ENCODE measurements at places on chromosomes 3 and 15. TPM values are rescaled to one million over a fixed set of nuclear protein-coding genes. Genes with fewer than 3 reads are reported as not detected.

- DNase-seq, result no peak
Measured at GRCh38 chr3:187736418-187736871, 8.8 kb downstream of the BCL6 start.

DNA sequence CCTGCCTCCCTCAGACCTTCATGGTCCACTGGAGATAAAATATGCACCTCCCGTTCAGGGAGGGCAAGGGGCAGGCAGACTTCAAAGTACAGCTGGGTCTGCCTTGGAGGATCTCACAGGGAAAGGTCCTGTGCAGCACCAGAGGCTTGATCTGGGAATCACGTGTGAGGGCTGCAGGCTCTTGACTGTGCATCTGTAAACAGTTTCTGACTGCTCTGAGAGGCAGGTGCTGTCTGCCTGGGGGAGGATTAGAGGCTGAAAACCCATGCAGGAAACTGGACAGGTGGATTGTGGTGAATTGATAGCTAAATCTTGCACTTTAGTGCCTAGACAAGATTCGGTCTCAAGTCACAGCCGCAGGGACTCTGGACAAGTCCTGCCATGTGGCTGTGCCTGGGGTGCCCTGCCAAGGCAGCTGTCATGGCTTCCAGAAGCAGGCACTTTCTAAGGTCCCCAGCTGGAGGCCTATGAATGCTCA is 239.3 kb downstream of the EPHB1 start:
- DNase-seq, result no peak

DNA sequence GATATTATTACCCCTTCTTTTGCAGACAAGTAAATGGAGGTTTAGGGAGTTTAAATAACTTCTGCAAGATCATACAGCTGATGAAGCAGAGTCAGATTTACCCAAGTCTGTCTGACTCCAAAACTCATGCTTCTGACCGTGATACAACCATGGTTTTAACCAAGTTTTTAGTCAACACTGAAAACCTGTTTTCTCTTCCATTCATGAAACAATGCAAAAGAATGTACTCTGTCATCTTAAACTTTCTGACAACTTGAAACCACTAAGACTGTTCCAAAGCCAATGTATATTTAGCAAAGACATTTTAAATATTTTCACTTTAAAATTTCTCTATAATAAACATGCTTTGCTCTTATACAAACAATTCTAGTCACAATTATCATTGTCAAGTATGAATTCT is 77.0 kb upstream of the RBMS3 start:
- no peak for DNase-seq

DNA sequence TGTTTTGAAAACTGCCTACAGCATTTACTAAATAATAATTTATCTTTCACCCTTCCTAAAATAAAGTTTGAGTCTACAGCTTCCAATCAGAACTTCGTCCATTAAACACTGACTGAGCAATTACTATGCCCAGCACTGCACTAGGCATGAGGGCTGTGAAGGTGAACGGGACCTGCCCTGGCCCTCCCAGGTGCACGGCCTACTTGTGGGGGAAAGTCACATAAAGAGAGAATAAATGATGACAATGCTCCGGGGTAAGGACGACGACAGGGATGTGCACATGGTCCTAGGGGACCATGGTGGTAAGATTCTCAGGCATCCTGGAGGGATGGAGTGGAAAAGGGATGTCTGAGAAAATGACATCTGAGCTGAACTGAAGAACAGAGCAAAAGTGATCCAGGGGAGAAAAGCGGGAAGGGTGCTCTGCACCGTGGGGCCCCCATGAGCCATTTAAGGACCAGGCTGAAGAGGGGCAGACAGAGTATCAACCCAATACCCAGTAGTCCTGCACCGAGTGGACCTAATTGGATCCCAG is 11.5 kb downstream of the PLA2G4F start:
- no peak for DNase-seq

GRCh38 chr15:57550640-57551039 is 41.1 kb upstream of the MYZAP start:
- no peak for DNase-seq

TRH gene
- total RNA-seq, result not detected

- peak; percentile 7 for DNase-seq
Measured at GRCh38 chr15:101003081-101003480, 83.9 kb downstream of the LRRK1 start.

DNA sequence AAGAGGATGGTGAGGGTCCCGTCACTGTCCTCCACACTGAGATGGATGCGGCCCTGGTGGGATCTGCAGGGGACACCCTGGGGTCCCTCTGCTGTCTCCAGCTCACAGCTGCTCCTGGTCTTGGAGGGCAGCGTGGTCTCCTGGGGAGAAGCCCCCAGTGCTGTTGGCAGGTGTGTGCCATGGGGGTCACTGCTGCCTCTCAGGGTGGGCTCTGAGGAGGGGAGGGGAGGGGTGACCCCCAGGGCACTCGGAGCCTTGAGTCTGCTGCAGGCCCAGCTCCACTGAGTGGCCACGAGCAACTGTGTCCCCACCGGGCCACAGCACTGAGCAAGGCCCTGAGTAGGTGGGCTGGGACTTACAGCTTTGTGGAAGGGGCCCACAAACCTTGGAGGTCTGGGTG is 34.7 kb downstream of the KLHL25 start:
- DNase-seq, result no peak

DNA sequence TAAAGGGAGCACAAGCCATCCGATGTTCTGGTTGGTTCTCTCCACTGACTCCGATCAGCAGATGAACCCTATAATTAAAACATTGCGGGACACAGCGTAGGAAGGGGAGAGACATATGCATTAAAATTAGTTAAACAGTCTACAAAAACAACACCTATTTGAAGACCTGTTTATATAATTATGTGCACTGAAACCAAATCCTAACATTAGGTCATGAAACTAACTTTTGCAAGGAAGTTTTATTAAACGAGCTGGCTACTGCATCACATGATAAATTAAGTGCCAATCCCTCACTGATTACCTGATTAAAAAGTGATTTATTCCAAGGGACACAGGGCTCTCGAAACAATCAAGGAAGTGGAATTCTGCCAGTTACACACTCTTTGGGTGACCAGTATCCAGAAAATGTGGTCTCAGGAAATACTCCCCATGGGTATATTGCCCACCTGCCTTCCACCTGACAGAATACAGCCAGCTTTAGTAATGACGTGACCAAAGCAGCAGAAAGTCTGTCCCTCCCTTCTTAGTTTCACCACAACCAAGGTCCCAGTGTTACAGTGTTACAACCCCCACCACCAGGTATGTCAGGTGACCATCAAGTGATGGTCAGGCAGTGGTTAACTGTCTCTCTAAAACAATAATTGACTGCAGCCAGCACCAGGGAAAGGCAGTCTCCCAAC is 69.5 kb downstream of the HERC1 start:
- DNase-seq, result no peak

DNA sequence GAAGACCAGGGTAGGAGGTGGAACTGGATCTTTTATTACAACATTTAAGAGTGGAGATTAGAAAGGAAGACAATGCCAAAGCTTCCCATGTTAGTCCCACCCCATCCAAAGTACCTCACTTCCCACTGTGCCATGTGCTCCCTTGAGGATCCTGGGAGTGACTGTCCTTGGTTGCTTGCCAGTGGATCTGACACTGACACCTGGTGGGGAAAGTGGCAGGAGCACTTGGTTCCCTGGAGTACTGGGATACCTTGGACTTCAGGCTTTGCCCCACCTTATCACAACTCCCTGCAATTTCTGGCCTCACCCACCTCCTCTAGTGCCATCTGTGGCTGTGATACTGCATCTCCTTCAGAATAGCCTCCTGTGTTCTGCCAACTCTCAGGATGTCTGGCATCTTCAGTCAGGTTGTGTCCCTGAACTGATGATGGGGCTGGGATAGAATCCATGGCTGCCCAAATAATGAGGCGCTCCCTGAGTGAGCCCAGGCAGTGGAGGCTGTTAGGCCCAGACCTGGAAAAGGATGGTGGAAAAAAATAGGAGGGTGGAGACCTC is 1.3 kb downstream of the ELL3 start:
- no peak for DNase-seq

GRCh38 chr3:196537319-196537984 is 22.3 kb upstream of the SMCO1 start:
- DNase-seq, result no peak

ARIH2 gene
- 82.5 TPM for total RNA-seq

DNA sequence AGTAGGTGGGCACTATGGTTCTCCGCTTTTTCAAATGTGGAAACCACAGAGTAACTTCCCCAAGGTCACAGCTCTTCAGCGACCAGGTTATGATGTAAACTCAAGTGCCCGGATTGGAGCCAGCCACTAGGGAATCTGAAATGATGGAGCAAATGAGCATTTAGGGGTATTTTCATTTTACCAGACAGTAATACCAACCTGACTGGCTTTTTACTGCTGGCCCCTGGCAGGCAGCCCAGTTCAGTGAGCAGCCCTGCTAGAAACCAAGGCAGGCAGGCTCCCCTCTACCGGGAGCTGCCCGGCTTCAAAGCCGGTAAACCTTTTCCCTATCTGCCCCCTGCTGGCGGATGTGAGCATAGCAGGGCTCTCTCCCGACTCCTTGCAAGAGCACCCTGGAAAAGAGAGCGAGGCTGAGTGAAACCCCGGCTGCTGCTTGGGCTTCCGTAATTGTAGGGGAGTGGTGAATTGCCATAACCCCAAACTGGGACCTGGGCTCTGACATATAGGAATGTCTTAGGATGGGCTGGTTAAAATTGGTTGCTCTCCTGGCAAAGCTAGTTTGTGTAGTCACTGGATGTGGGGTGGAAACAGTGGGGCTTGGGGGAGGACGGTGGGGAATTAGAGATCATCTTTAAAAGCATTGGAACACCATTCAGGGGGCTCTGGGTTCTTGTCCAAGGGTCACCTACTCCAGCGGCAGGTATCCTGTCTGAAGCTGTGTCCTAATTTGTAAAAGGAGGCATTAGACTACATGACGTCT is 98.0 kb upstream of the TNFAIP8L3 start:
- peak; percentile 95 for DNase-seq

DNA sequence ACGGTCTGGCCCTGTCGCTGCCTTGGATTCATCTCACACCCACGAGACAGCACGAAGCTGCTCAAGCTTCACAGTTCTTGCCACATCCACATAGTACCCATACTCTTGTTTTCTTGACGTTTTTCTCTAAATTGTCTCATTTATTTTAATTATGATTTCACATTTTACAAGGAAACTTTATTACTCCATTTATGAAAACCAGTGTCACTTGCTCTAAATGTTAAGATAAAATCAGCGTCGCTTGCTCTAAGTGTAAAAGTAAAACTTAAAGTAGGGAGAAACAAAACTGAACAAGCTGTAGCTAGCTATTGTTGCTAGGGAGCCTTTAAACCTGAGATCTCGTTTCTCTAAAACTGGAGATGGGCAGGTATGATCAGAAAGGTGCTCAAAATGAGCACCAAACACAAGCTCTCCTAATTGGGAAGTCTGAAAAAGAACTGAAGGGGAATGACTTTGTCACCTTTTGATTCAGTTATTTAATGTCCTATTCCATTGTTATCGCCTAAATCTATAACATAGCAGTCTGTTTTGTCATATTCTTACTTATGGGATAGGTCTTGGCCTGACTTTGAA is 680 bp downstream of the IFT122 start:
- DNase-seq, result no peak

DNA sequence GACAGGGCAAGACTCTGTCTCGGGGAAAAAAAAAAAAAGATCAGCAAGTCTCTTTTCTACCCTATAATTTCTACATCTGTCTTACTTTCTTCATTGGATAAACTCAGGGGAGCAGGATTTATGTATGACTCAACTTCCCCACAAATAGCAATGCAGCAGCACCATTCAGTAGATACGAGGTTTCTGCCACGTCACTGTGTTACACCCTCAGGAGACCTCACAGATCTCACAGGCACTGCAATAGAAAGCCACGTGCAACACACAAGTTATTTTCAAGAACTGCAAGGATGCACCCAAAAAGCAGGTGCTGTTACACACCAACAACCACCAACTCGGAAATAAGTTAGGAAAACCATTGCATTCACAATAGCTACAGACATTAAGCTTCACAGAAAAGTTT is 30.2 kb downstream of the TSPAN3 start:
- no peak for DNase-seq
